ENCODE measurements at places on chromosomes 12 and 14. TPM values are rescaled to one million over a fixed set of nuclear protein-coding genes. Genes with fewer than 3 reads are reported as not detected.

The MANSC4 gene
- total RNA-seq: not detected

The KLRC1 gene
- not detected for total RNA-seq

DNA sequence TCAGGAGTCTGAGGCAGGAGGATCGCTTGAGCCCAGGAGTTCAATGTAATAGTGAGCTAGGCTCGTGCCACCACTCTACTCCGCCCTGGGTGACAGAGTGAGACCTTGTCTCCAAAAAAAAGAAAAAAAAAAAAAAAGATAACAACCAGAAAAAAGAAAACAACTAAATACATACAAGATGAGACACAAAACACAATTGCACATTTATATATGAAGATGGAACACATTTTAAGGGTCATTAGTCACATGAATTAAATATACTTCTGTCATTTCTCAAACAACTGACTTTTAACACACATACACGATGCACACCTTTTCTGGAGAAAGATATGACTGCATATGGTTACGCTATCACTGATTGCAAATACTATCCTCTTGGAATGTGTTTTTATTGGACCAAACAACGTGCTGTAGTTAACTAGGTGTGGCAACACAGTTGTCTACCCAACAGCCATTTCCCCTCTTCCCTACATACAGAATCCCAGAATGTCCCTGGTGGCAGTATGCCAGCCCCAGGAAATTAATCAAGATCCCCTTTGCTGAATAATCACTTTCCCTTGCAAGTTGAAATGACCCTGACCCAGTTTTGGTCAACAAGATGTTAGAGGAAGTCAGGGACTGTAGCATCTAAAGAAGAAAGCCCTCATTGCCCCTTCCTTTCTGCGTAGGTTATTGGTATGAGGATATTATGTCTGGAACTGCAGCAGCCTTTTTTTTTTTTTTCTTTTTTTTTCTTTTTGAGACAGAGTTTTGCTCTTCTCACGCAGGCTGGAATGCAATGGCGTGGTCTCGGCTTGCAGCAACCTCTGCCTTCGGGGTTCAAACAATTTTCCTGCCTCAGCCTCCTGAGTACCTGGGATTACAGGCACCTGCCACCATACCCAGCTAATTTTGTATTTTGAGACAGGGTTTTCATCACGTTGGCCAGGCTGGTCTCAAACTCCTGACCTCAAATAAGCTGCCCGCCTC, 5.6 kb upstream of the MYL6B start:
- no peak for DNase-seq

- DNase-seq: no peak
These were observed 100.7 kb downstream of the VCPKMT start for GRCh38 chr14:50015716-50016115.

The RHOJ gene
- not detected for total RNA-seq

The KCNK13 gene
- total RNA-seq: not detected

The THTPA gene
- 18.6 TPM for total RNA-seq

DNA sequence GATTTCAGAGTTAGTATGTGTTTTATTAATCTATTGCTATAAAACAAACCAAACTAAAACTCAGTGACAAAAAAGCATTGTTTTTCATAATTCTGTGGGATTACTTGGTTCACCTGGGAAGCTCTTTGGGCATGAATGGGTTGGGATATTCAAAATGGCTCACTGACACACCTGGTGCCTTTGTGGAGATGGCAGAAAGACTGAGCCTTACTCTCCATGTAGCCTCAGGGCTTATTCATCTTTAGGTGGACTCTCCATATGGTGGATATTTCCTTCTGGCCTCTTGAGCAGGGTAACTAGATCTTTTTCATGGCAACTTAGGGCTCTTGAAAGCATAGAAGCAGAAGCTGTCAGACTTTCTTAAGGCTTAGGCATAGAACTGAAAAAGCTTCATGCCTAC, 1102.8 kb upstream of the SEL1L start:
- no peak for DNase-seq

- DNase-seq: no peak
These were observed 1104.7 kb upstream of the TMEM132C start for GRCh38 chr12:127162307-127162706.

DNA sequence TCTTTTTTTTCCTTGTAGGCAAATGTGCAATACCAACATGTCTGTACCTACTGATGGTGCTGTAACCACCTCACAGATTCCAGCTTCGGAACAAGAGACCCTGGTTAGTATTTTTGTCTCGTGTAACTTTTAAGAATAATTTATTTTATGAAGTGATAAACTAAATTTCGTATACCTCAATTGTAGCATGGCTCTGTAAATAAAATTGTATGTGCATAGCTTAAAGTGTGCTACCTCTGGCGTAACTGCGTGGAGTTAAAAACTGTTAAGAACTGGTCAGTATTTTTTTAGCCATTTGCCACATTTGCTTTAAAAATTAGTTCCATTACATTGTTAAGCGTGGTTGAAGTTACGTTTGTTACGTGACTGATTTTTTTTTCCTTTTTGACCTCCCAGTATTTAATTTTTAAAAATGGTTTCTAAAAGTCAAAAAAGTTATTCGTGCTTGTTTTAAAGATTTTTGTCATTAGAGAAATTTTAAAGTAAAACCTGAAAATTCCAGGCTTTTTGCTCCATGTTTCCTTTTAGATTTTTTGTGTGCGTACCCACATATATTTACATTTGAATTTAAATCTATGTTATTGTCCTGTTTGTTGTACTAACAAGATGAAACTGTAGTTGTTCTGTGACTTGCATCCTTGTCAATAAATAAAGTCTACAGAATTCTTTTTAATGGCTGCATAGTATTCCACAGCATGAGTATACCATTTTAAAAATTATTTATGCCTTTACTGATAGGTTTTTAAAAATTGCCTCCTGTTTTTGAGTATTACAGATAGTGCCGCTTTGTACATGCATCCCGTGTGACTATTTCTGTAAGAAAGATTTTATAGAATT, 1.4 kb downstream of the MDM2 start:
- no peak for DNase-seq

DNA sequence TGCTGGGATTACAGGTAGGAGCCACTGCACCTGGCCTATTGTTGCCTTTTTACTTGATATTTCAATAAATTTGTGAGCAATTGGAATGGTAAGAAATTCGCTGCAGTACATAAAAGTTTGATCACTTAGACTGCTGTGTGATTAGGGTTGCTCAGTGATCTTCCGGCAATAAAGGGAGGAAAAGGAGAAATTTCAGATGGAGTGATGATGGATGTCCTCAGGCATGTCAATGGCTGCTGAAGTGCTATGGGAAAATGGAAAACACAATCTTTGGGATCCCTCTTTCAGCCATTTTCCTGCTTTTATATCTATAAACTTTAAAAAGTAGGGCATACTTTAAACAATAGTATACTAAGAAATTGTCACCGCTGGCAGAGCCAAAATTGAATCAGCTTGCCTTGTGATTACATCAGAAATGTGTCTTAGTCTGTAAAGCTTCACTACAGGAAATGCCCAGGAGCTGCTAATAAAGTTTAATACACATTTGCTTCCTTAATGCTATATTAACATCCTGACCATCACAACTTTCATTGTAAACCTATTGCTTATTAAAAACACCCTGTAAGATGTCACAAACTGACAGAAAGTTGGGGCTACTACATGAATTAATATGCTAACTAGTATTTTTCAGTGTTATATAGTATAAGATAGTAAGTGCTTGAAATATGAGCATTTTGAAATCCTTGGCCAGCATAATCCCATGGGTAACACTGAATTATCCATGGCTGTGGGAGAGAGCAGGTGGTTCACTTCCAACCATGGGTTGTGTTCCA, 13.7 kb upstream of the FBXL14 start:
- DNase-seq: no peak

The RFC5 gene
- total RNA-seq: 20.1 TPM

- no peak for DNase-seq
These were observed 18.7 kb upstream of the EPYC start for GRCh38 chr12:91023326-91024004.

The HSPB8 gene
- not detected for total RNA-seq

GRCh38 chr14:77023001-77023996, 5.2 kb downstream of the IRF2BPL start:
- DNase-seq: no peak

DNA sequence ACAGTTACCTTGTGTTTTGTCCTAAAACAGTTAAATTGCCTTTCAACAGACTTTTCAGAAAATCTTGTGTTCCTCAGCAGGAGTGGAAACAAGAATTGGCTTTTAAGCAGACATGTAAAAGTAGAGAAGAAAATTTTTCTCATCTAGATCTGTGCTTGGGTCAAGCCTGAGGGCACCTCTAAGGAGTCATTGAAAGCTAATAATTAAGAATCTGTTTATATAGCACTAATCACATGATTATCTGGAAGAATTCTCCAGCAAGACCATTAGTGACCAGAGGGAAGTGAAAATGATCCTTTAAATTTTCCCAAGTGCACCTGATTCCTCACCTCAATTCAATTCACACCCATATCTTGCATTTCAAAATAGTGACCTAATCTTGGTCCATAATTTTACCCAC, 295.0 kb downstream of the DIO2 start:
- DNase-seq: no peak

- DNase-seq: no peak
These were observed 27.0 kb upstream of the RCOR1 start for GRCh38 chr14:102565331-102565887.

The MYH6 gene
- total RNA-seq: not detected

The TTC6 gene
- not detected for total RNA-seq

DNA sequence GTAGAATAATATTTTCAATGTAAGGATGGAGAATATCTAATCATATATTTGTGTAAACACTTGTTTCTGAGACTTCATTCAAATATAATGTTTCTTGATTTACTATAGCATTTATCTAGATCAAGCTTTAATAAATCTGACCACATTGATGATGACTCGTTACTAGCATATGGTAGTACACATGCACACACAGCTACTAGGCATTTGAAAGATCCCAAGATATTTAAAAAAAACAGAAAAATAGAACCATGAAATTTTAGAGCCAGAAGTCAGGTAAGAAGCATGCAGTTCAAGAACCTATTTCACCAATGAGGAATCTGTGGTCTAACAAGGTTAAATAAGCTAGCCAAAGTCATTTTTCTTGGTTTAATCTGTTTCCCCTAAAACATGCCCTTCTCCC, 32.0 kb downstream of the DCP1B start:
- DNase-seq: no peak

GRCh38 chr14:81480741-81481140, 52.9 kb downstream of the SEL1L start:
- DNase-seq: no peak

The TCTN2 gene
- total RNA-seq: 10.3 TPM

DNA sequence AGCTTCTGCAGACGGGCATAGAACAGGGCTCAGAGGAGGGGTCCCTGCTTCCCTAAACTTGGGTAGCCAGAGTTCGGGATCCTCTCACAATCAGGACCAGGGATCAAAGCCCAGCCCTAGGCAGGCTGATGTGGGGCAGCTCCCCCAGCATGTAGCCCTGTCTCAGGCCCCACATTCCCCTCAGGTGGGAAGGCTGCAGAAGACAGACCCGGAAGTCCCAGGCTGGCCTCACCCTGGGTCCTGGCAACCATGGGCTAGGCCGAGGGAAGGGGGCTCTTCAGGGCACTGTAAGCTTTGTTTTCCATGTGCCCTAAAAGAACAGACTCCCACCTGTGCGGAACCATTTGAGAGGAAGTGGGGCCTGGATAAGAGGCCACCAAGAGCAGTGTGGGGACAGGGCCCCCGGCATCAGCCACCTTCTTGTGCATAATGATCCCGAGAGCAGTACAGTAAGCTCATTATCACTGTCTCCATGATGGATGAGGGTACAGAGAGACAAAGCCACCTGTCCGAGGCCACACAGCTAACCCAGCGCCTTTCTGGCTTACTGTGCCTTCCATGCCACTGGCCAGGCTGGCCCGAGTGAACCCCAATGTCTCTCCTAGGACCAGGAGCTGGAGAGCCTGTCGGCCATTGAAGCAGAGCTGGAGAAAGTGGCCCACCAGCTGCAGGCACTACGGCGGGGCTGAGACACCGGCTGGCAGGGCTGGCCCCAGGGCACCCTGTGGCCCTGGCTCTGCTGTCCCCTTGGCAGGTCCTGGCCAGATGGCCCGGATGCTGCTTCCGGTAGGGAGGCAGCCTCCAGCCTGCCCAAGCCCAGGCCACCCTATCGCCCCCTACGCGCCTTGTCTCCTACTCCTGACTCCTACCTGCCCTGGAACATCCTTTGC, 11.5 kb downstream of the CHGA start:
- no peak for DNase-seq

DNA sequence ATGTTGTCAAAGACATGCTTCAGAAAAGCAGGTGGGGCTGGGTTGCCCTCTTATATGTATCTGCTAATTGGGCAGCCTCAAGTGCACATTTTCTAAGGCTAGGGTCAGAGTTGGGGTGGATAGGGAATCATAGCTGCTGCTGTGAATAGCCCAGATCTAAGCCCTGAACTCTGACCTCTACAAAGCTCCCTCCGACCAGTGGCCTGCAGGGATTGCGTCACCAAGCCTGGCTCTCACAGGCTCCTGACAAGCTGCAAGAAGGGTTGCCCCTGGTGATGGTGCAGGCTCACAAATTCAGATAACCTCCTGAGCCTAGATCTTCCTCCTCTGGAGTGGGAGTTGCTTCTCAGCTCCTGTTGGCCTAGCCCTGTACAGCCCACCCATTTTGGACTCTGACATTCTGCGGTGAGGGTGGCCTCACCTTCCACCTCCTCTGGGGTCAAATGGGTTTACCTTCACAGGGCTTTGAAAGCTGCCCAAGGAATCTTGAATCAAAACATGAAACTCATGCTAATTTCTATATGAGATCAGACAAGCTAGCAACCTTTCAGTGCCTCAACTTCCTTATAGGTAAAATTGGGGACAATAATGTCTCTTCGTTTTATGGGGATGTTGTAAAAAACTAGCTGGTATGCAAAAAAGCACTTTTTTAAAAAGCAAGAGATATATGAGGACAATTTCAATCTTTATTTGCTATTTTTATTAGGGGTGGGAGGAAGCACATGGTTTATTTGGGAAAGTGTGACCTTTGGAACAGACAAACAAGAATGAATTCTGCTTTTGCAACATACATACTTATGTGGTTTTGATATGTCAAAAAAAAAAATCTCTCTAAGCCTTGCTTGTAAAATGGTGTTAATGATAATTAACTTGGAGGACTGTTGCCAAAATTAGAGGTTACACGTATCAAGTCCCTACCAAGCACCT, 4.9 kb upstream of the SUSD6 start:
- no peak for DNase-seq

DNA sequence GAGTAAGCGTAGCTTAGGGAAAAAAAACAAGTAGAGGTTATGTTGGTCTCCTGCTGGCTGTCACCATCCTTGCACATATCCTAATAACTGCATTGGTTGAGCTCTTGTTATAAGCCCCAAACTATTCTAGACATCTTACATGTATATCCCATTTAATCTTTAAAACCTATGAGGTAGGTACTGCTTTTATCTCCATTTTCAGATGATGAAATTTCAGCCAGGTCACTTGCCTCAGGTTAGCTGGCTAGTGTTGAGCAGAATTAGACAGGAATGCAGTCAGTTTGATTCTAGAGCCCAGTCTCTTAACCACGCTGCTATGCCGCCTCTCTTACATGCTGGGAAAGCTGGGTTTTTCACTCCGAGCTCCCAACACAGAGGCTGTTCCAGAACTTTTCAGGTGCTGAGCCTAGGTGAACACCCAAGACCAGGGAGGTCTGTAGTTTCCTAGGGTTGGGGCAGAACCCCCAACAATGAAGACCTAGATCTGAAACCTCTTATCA, 269.9 kb upstream of the RGS6 start:
- no peak for DNase-seq

GRCh38 chr12:130137040-130138018, 24.9 kb upstream of the FZD10 start:
- no peak for DNase-seq

All from activated B cell treated with CpG ODN at 0.5 μM for 24 hours (primary cell).